ENCODE measurements at places on chromosomes 3 and 15. TPM values are rescaled to one million over a fixed set of nuclear protein-coding genes. Genes with fewer than 3 reads are reported as not detected.

DNA sequence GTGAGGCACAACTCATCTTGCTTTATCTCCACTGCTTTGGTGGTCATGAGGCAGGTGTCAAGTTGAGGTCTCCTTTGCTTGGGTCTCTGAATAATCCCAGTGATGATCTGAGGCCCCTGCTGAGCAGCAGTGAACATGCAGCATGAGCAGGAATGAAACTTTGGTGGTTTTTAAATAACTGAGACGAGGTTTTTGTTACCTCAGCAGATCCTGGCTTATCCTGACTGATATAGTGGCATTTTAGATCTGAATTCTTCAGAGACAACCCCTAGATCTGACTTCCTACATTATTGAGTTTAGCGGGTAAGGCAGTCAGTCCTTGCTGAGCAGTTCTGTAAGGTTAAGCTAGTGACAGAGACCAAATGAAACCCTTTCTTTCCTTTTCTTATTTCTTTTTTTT is 230.4 kb downstream of the ARRDC4 start:
- no peak overlapping the region for H3K27ac ChIP-seq
- DNase-seq = no peak
- no peaks in the 10 kb centered on the region for H3K36me3 ChIP-seq
- peaks cover 7% of the 10 kb centered on the region for H3K27me3 ChIP-seq
- H3K4me1 ChIP-seq = no peaks in the 10 kb centered on the region
- H3K4me3 ChIP-seq = no peak overlapping the region

- H3K27ac ChIP-seq = peak overlapping the region; percentile 41
Measured at GRCh38 chr15:45168751-45169551, 18.8 kb downstream of the SHF start.

SCG5 gene
- 2.5 TPM for total RNA-seq

ADAM10 gene
- total RNA-seq = 140 TPM

GRCh38 chr3:100407164-100407563 is 5.8 kb downstream of the LNP1 start:
- H3K27ac ChIP-seq = no peak overlapping the region
- no peaks in the 10 kb centered on the region for H3K27me3 ChIP-seq
- peaks cover 8% of the 10 kb centered on the region for H3K36me3 ChIP-seq
- no peak overlapping the region for H3K4me3 ChIP-seq

- H3K4me3 ChIP-seq = no peak overlapping the region
- H3K27ac ChIP-seq = peak overlapping the region; percentile 25
- no peak for DNase-seq
- no peaks in the 10 kb centered on the region for H3K36me3 ChIP-seq
- H3K27me3 ChIP-seq = peaks cover under 1% of the 10 kb centered on the region
Measured at GRCh38 chr15:101024706-101025500, 105.7 kb downstream of the LRRK1 start.

GRCh38 chr3:110246796-110247376 is 824.7 kb upstream of the NECTIN3 start:
- H3K27me3 ChIP-seq = peaks cover 3% of the 10 kb centered on the region
- no peak overlapping the region for H3K4me3 ChIP-seq
- no peak for DNase-seq
- H3K36me3 ChIP-seq = no peaks in the 10 kb centered on the region

- H3K27me3 ChIP-seq = peaks cover 17% of the 10 kb centered on the region
- peak overlapping the region; percentile 72 for H3K4me3 ChIP-seq
- H3K27ac ChIP-seq = peak overlapping the region; percentile 95
- DNase-seq = peak; percentile 85
- H3K4me1 ChIP-seq = peaks cover 44% of the 10 kb centered on the region
Measured at GRCh38 chr3:71226565-71227269, 356.8 kb downstream of the FOXP1 start.

GP9 gene
- not detected for total RNA-seq

DNA sequence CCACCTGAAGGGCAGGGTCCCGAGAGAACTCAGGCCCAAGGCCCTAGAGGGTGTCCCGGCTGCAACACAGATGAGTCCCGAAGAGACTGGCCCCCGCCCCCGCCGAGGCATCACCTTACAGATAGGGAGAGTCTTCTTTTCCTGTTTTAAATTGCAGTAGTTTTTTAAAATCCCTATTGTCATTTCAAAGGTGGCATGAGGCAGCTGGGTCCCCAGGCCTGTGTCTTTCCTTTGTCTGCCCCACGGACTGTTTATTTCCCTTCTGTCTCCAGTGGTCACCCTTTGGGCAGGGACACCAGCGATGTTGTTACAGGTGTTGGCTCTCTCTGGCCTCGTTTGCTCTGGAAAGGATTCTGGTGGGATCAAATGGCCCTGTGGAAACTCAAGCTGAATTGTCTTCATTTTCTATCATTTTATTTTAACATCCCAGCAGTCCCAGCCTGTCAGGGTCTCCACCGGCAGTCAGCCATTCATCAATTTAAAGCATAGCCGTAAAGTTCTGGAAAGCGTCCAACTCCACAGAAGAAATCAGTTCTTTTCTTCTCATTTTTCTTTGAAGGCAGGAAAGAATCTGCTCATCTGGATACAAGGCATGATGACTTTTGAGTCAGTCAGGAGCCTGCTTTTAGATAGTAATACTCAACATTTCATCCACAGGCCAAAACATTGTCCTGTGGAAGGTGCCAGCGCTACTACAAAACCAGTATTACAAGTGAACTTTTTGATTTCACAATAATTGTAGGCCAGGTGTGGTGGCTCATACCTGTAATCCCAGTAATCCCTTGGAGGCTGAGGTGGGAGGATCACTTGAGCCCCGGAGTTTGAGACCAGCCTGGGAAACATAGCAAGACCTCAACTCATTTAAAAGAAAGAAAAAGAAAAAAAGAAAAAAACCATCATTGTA is 96.2 kb downstream of the HES1 start:
- no peak overlapping the region for H3K4me3 ChIP-seq
- DNase-seq = no peak
- H3K27me3 ChIP-seq = peaks cover 18% of the 10 kb centered on the region
- H3K4me1 ChIP-seq = peaks cover 9% of the 10 kb centered on the region
- H3K27ac ChIP-seq = no peak overlapping the region

- H3K27me3 ChIP-seq = peaks cover 5% of the 10 kb centered on the region
- no peak for DNase-seq
- no peak overlapping the region for H3K4me3 ChIP-seq
- no peaks in the 10 kb centered on the region for H3K36me3 ChIP-seq
Measured at GRCh38 chr3:161049683-161050248, 55.4 kb downstream of the B3GALNT1 start.

- no peaks in the 10 kb centered on the region for H3K36me3 ChIP-seq
- no peak for DNase-seq
- no peak overlapping the region for H3K27ac ChIP-seq
- peaks cover 5% of the 10 kb centered on the region for H3K4me1 ChIP-seq
- no peak overlapping the region for H3K4me3 ChIP-seq
Measured at GRCh38 chr3:191235331-191236314, 36.6 kb downstream of the OSTN start.

DNA sequence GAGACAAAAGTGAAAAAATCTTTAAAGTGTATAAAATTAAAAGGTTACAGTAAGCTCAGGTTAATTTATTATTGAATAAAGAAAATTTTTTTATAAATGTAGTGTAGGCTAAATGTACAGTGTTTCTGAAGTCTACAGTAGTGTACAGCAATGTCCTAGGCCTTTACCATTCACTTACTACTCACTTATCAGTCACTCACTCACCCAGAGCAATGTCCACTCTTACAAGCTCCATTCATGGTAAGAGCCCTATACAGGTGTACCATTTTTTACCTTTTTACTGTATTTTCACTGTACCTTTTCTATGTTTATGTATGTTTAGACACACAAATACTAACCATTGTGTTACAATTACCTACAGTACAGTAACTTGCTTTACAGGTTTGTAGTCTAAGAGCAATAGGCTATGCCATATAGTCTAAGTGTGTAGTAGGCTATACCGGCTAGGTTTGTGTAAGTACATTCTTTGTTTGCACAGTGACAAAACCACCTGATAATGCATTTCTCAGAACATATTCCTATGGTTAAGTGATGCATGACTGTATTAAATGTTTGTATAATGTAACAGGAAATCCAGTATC is 38.1 kb upstream of the NECTIN3 start:
- no peaks in the 10 kb centered on the region for H3K36me3 ChIP-seq
- H3K4me1 ChIP-seq = peaks cover 1% of the 10 kb centered on the region
- no peak overlapping the region for H3K4me3 ChIP-seq
- H3K27ac ChIP-seq = no peak overlapping the region
- H3K27me3 ChIP-seq = peaks cover 3% of the 10 kb centered on the region

DNA sequence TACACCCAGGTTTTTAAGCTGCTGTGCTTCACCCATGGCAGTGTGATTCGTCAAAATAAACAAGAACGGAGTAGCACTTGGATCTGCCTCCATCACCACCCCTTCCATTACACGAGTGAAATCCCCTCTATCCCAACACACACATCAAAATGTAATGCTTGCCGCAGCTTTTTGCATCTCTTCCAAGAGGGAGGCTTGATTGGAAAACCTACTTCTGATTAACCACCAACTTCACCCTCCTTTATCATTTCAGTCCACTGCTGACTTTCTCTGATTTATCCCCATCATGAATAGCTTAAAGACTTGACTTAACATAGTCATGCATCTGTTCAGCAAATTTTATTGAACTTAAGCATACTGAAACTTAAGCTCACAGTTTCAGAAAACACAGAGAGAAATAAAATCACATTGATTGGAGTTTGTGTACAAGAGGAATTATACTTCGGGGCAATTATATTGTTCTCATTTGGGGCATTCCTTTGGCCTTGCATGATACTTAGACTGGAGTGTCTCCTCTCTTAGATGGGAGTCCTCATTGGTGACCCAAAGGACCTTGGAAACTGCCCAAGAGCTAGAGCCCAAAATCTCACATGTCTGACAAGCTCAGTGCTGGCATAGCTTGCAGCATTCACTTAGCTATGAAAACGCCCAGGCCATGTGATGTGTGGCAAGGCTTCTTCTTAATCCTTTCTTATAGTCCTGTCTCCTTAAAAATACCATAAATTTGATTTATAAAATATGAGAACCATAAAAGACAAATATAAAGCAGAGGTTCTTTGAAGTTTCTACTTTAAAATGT is 124.3 kb upstream of the UMPS start:
- H3K27me3 ChIP-seq = peaks cover 15% of the 10 kb centered on the region
- no peak for DNase-seq
- H3K27ac ChIP-seq = no peak overlapping the region

DNA sequence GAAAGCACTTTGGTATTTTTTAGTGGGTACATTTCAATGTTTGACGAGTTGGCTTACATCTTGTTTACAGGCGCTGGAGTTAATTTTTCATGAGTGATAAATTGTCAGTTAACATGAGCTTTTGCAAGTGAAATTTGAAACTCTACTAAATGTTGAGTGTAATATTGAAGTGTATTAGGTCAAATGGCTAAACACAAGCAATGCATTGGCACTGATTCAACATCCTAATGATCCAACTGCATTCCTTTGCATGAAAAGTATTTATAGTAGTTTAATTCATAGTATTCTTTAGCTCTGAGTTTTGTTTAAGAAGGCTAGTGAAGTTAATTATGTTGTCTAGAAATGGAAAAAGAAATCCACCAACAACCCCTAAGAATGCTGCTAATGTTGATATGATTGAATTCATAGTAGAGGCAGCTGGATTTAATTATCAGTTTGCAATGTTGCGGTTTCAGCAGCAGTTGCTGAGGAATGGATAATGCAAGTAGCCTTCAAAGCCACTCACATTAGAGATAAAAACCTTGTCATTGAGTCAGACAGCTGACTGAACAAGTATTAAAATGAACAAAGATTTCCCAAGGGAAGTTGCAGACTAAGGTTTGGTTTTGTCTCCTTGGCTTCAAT is 245.6 kb upstream of the GOLIM4 start:
- no peak for DNase-seq
- H3K4me3 ChIP-seq = no peak overlapping the region
- no peak overlapping the region for H3K27ac ChIP-seq
- H3K4me1 ChIP-seq = no peaks in the 10 kb centered on the region

DNA sequence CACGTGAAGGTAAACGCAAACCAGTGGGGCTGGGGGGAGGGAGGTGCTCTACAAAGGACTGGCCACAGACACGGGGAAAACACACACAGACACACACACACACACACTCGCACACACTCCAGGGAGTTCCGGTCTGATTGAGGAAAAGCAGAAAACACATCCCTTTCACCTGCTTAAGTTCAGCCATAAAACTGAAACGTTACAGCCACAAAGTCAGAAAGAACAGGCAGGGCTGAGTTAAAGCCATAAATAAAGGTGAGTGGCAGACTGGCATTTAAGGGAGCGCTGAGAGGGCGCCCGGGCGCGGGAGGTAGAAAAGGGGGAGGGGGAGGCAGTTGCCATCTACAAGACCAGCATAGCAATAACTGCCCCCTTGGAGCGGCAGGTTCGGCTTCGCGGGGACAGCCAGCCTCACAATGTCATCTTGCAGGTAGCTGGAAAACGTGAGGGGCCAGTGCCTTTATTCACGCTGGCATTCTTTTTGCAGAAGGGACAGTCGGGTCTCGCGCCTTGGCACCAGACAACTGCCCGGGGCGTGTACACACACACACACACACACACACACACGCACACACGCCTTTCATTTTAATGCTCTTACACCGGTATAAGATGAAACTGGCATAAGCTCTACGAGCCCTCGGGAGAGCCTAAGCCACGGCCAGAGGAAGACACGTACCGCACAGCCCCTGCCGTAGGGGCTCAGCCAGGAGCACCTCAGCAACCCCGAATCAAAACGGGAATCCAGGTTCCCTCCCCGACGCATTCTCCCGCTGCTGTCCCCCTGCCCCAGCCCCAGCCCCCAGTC is 866 bp downstream of the TNIK start:
- peak overlapping the region; percentile 94 for H3K27ac ChIP-seq
- peaks cover 45% of the 10 kb centered on the region for H3K4me1 ChIP-seq
- DNase-seq = peak; percentile 60
- peak overlapping the region; percentile 95 for H3K4me3 ChIP-seq
- H3K36me3 ChIP-seq = peaks cover 4% of the 10 kb centered on the region

DNA sequence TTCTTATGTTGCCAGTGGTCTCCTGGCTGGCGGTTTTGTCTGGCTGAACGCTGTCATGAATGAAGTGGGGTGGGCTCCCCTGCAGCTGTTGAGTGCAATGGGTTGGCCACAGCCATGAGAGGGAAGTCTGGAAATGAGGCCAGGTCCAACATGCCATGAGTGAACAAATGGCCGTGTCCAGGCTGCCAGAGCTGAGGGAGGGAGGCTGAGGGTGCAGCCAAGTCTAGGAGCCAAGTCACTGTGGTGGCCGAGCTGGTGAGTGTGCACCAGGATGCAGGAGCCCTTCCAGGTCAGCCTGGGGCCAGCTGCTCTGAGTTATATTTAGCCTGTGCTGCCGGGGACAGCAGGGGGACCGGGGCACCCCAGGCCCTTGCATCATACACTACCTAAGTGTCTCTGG is 24.7 kb upstream of the PRR23E start:
- H3K4me1 ChIP-seq = no peaks in the 10 kb centered on the region
- H3K4me3 ChIP-seq = no peak overlapping the region
- no peaks in the 10 kb centered on the region for H3K27me3 ChIP-seq
- no peaks in the 10 kb centered on the region for H3K36me3 ChIP-seq

LDHAL6B gene
- total RNA-seq = not detected
